ENCODE measurements at places on chromosomes 3 and 15.

DNA sequence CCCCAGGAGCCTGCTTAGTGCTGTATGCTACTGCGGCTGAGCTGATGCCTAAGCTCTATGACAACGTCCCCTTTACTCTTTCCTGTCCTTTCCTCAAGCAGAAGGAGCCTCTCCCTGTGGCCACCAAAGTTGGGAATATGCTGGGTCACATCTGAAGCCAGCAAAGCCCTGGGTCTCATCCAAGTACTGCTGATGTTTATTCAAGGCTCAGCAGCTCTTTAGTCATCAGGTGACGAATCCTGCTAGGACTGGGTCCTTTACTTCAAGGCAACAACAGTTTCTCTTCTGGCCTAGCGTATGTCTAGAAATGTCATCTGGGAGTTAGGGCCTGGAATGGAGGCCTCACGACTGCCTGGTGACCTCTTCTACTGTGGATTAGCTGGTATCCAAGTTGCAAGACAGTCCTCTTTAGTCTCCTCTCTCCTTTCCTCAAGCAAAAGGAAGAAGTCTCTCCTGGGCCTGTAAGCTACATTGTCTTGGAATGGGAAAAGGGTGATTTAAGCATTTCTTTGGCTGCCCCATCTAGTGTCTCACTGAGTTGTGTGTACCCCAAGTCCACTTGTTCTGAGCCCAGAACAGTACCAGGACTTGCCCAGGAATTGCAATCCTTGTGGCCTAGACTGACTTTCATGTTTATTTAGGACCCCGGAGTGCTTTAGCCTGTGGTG, 63.9 kb downstream of the TNFAIP8L3 start:
- no peak for DNase-seq

GRCh38 chr3:197224034-197224444, 74.4 kb downstream of the DLG1 start:
- DNase-seq, result peak; percentile 21

DNA sequence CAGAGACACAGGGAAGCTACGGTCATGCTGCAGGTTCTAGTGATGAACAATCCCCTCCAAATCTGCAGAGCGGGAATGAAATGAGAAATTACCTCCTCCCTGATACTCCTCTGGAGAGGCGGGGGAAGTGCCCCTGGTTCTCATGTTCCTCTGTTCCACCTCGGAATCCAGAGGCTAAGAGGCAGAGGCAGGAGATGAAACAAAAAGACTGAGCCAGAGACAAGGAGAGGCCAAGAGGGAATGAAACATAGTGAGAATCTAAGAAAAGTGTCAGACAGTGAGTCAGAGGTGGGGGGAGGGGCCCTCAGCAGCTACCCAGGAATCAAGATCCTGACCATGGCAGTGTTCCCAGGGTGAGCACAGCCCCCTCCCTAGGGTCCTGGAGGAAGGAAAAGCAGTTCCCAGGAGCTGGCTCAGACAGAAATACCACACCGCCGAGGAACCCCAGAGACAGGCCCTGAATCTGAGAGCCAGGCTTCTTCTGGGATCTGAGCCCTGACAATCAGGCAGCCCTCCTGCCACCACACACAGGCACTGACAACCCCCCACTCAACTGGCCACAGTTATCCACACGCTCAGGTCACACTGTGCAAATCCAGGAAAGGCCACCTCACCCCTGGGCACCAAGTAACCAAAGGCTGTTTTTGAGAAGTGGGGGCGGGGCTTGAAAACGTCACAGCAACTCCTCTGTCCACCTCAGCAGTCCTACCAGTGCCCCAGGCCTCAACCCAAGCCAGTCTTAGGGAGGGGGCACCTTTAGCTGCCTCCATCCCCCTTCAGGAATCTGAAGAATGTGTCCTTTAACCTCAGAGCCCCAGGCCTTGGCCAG, 2.4 kb downstream of the CSRNP1 start:
- DNase-seq, result peak; percentile 69

- DNase-seq, result no peak
Observed at GRCh38 chr3:182027366-182027765, 315.6 kb downstream of the SOX2 start.

DNA sequence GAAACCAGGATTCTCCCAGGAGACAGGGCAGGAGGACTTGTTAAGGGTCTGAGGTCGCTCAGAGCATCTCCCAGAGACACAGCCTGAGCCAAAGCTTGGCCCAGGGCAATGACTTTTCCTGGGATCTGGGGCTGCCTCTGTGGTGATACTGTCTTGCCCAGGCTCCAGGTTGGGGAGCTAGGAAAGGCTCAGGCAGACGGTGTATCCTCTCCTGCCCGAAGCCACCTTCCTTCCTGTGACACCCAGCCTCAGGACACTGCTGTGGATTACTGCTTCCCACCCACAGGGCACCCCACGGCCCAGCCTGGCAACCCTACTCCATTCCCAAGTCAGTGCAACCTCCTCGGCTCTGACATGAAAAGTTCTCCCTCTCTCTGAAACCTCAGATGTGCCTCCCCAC, 31.9 kb downstream of the SCN5A start:
- DNase-seq, result no peak

DNA sequence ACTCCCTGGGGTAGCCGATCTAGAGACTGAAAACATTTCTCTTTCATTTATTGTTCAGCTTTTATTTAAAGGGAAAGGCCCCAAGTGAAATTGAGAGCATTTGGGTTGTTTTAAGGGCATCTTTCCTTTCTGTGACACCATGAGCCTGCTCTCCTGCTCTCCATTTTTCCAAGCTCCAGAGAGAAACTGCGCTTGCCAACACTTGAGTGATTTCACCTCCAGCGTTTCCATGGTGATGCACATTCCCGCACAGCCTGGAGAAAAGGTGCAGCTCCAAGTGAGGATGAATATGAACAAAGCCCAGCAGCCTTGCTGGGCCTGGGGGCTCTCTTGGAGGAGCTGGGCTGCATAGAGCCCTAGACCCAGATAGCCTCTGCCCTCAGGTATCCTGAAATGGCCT, 159.2 kb upstream of the PPP2R3A start:
- DNase-seq, result no peak

DNA sequence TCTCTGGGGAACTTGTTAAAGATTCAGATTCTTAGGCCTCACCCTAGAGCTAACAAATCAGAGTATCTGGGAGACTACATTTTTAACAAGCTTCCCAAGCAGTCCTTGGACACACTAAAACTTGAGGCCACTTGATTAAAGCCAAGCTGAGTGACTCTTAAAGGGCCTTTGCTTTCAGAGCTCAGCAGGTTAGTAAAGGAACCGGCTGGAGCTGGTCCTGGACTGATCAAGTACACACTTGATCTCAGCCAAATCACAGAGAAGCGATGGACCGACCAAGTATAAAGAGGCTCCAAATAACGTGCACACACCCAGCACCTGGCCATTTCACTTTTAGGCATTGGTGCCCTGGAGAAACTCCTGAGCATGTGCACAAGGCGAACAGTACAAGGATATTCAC, 12.9 kb upstream of the TM6SF1 start:
- DNase-seq, result no peak

- DNase-seq, result no peak
Observed at GRCh38 chr3:37680401-37680800, 181.3 kb upstream of the CTDSPL start.

DNA sequence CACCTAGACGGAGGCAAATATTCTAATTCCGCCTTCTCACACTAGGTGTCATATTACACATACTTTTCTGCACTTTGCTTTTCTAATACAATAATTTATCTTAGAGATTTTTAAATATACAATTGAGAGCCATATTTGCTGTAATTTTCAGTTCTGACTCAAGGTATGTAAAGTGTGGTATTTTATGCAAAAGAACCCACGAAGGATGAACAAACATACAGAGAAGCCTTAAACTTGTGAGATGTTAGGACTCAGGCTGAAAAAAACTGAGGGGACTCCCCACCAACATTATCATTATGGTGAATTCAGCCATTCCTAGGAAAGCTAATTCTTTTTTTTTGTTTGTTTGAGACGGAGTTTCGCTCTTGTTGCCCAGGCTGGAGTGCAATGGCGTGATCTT, 9.6 kb downstream of the ZBTB11 start:
- no peak for DNase-seq

DNA sequence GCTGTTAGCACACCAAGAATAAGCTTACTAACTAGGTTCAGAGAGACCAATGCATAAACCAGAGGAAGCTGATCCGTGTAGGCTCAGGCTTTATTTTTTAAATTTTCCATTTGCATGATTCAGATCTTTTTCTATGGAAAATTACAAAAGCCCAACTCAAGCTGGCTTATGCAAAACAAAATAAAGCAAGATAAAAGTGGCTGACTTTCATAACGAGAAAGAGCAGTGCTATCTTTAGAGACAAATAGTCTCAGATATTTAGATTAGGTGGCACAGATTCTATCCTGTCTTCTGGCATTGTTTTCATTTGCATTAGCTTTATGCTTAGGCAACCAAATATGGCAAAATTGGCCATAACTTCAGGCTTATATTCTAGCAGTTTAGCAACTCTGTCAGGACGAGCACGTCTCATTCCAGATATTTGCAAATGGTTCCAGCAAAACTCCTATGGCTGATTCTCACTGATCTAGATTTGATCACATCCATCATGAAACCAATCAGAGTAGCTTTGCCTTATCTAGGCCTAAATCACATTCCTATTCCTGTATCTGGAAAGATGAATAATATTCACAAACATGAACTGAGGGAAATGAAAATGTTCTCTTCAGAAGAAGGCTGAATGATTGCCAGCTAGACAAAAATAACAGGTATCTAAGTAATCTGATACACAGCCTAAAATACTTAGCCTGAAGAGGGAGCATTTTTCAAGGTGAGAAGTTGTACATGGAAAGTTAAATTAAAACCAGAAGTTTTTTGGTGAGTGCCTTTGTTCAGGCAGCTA, 216.4 kb upstream of the DPPA4 start:
- no peak for DNase-seq

DNA sequence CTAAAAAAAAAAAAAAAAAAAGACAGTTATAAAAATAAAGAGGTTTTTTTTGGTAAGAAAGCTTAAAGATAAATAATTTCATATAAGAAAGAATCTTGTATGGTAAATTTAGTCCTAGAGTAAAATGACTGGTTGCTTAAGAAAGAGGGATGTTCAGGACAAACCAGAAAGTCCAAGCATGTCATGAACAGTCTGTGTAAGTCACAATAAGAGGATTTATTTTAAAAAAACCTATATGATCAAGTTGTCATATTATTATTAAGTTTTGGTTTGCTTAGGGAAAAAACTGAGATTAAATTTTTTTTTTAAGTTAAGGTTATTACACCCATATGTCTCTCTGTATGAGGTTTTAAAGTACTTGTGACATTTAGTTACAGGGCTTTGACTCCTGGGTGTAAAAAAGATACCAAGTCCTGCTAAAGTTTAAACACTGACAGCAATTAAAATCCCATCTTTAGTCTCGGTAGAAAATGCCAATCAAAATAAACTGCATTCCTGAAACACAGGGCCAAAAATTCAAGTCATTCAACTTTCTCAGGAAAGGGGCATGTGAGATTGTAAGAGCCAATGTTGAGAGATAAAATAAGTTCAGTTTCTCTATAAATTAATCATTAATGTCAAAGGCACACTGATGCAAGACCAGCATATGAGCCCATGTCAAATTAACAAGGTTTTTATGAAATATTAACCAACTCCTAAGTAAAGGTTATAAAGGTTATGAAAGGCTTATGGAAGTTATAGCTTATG, 8.5 kb upstream of the BDH1 start:
- no peak for DNase-seq

- no peak for DNase-seq
Observed at GRCh38 chr3:10137178-10137577, 4.4 kb upstream of the VHL start.

DNA sequence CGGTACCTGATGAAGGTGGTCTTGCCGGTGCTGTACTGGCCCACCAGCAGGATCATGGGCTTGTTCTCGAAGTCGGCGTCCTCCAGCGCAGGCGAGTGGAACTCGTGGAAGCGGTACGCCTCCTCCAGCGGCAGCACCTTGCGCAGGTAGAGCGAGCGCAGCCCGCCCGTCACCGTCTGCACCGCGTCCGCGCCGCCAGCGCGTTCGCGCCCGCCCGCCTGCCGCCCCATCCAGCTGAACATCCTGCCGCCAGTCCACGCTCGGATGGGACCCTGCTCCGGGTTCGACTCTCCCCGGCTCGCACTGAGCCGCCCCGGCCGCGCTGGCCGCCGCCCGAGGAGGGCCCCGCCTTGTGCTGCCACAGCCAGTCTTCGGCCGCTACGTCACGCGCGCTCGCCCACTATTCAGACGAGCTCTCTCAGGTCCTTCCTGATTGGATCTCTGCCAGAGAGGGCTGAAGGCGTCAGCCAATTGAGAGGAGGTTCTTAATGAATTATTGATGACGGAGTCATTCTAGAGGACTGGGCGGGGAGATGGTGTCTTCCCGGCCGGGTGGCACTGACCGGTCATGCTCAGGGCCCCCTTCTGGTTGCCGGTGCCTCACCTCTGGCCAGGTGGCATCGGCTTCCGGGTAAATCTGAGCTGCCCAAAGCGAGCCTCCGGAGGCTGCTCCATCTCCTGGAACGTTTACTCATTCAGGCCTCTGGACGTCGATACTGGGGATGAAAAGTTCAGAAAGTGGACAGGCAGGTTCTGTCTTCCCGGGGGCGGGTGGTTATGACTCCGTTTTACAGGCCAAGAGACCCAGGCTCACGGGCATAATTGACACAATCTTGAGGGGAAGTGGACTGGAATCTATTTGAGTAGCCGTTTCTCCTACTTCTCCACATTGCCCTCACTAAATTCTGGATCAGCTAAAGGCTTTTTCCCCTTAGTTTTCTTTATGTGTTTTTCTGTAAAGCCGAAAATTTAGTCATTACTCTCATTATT, at the start of gene EHD4:
TSS of gene EHD4 (minus strand) at position 305 of the 990 bp plus-strand sequence. CDS start at position 242, 63 bp downstream.
- peak; percentile 99 for DNase-seq

DNA sequence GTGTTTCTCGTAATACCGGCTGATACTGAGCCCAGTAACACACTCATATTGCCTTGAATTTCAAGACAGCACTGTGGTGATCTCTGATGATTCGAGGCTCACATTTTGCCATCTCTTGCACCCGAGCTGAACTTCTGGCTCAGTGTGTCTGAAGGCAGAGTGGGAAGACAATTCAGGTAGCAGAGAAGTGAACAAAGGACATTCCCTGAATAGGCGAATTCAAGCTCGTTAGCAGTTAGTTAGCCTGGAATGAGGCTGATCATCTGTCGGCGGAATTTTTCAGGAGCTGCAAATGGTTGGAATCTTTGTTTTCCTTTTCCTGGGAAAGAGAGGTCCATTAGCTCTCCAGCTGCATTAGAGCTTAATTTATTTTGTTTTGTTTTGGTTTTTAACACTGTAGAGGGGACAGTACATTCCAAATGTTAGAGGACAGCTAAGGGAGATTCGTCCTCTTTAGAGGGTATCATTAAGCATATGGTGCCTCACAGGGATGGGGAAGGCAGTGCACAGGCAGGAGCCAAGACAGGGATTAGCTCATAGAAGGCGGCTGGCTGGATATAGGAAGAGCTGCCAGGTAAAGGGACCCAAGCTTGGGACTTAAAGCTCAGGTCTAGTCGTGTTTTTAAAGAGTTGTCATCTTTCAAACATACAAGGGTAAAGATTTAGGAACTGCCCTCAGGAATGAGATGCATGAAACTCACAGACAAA, 119.7 kb upstream of the DLG1 start:
- no peak for DNase-seq
